ENCODE measurements at places on chromosomes 11 and 22. TPM values are rescaled to one million over a fixed set of nuclear protein-coding genes. Genes with fewer than 3 reads are reported as not detected.

PRODH gene
- not detected for total RNA-seq

ANGPTL5 gene
- total RNA-seq, result not detected

SCGB1A1 gene
- not detected for total RNA-seq

CRYBA4 gene
- not detected for total RNA-seq

GAL gene
- 17.3 TPM for total RNA-seq

NCF4 gene
- not detected for total RNA-seq

OR8D4 gene
- not detected for total RNA-seq

OR5A1 gene
- total RNA-seq, result not detected

KCNK4 gene
- not detected for total RNA-seq

OR8G1 gene
- not detected for total RNA-seq

SAA4 gene
- not detected for total RNA-seq
